ENCODE measurements at places on chromosomes 7 and 10. TPM values are rescaled to one million over a fixed set of nuclear protein-coding genes. Genes with fewer than 3 reads are reported as not detected.
A peak's percentile ranks its signal among the peaks of the same experiment; 100 is the strongest.

Gene CLCN1
- 0.55 TPM for total RNA-seq

DNA sequence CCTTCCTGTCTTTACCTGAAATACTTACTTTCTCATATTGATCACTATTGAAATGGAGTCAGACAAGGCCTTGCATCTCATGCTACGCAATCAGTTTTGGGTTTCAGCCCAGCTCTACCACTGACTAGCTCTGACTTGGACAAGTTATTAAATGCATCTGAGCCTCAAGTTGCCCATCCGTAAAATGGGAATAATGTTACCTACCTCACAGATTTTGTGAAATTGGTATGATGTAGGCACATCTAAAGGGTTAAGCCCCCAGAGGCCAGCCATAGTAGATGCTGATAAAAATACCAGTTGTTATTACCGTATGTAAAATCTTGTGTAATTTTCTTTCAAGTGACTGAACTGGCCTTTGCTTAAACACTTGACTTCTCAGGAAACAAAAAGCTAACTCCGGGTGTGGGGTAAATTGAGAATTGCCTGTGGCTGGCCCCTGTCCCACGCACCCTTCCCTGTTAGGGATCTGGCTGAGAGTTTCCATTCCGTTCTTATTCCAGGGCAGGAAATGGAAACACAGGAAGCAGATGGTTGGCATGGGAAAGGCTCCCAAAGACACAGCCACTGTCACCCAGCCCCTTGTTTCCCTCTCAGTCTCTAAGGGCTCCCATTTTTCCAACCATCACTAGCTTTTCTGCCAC, 7.5 kb downstream of the DUSP5 start:
- no peak for DNase-seq

GRCh38 chr10:114917927-114918672, 19.9 kb upstream of the TRUB1 start:
- peak; percentile 49 for DNase-seq

GRCh38 chr7:100565133-100565571, 8.5 kb downstream of the SAP25 start:
- DNase-seq = no peak

DNA sequence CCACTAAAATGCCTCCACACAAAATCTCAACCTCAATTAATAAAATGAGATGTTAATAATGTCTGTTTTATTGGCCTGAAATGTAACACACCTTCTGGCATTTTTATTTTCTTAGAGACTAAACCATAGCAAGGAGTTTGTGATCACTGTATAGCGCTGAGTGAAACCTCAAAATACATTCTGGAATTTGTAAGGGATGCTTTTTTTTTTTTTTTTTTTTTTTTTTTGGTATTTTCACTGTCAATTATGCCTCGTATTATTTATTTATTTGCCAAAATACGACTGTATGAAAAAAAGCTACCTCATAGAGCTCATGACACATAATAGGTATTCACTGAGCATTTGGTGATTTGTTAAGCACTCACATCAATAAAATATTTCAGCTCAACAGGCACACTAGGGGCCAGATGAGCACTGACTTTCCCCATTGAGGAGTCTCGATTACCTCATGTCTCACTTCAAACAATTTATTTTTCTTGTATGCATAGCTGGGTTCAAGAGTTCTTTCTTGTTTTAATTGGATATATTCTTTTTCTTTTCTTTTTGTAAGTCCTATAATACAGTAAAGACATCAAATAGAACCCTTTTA, 36.5 kb downstream of the SEMA3C start:
- no peak for DNase-seq

GRCh38 chr10:119268428-119268827, 61.1 kb downstream of the GRK5 start:
- DNase-seq = no peak

- DNase-seq = no peak
Measured at GRCh38 chr7:77904252-77904651, 105.7 kb downstream of the PHTF2 start.

GRCh38 chr10:12826800-12827372, 174.6 kb downstream of the CCDC3 start:
- DNase-seq = no peak

DNA sequence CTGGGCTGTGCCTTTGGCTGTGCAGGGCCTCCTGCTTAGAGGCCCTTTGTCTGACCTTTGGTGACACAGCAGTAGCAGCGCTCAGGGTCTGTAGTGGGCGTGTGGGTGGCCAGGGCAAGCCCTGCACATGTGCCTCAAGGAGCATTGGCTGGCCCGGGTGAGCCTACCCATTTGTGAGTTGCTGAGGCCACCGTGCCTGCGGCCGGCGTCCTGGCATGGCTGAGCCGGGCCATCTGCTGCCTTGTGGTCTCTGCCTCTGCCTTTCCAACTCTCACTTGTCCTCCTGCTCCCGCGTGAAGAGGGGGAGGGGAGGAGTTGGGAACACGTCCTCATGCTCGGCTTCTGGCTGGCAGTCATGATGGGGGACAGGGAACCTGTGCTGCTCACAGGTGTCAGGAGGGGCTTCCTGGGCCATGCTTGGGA, 9.2 kb upstream of the ORAI2 start:
- DNase-seq = no peak

- no peak for DNase-seq
Measured at GRCh38 chr10:374354-374753, 239.1 kb downstream of the ZMYND11 start.

DNA sequence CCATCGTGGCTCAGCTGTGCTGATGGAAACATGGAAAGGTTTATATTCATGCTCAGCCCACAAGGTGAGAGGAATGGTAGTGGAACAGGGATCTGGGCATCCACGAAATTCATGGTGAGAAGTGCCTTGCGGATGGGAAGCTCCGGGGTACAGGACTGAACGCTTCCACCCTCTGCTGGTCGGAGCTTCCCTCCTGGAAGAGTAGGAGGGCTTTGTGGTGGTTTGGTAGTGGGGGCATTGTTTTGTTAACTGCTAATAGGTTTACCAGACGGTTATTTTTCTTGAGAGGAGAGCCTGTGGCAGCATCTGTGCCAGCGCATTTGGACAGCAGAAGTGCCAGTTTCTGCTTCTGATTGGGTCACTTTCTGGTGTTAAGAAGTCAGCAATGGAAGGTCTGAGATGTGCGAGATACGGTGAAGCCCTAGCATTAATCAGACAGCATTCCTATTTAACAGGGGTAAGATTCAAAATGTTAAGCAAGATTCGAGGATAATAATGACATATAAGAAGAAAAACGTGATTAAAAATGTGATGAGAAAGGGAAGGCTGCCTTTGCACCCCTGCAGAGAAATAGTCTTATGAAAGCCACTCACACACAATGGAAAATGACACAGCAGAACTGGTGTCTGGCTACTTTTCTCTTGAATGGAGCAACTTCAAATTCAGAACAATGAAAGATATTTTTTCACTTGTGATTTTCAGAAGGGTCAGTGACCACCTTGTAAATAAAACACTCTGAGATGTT, 17.7 kb downstream of the ABCA13 start:
- no peak for DNase-seq
